Amniotic stem cell (primary cell): ENCODE measurements at places on chromosomes 3 and 15.

- peak; percentile 58 for DNase-seq
Observed at GRCh38 chr3:59133311-59133710, 83.5 kb upstream of the CFAP20DC start.

GRCh38 chr3:173410849-173411248, 13.3 kb downstream of the NLGN1 start:
- no peak for DNase-seq

DNA sequence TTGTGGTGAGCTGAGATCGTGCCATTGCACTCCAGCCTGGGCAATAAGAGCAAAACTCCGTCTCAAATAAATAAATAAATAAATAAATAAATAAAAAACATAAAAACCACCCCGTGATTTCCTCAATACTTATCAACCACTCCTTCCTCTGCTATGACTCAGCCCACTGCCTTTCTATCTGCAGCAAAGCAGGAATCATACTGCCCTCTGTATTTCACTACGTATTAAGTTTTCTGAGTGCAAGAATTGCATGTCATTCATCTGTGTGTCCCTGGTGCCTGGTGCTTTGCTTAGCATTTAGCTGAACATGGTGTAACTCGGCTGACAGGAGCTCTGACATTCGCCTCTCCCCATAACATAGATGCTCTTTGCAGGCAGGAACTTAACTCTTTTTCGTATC, 7.1 kb downstream of the LSG1 start:
- no peak for DNase-seq

GRCh38 chr3:181839916-181840297, 128.2 kb downstream of the SOX2 start:
- DNase-seq = no peak

- no peak for DNase-seq
Observed at GRCh38 chr3:94294806-94295205, 231.9 kb downstream of the NSUN3 start.

- DNase-seq = peak; percentile 90
Observed at GRCh38 chr15:40952901-40953712, at the start of gene CHAC1. CHAC1 (plus strand) TSS chr15:40953471; CDS start chr15:40953584, 113 bp downstream.

DNA sequence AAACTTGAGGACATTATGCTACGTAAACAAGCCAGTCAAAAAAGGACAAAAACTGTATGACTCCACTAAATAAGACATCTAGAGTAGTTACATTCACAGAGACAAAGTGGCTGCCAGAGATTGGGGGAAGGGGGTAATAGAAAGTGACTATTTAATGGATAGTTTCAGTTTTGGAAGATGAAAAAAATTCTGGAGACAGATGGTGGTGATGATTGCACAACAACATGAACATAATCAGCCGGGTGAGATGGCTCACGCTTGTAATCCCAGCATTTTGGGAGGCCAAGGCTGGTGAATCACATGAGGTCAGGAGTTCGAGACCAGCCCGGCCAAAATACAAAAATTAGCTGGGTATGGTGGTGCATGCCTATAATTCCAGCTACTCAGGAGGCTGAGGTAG, 40.6 kb downstream of the DPP8 start:
- DNase-seq = no peak

DNA sequence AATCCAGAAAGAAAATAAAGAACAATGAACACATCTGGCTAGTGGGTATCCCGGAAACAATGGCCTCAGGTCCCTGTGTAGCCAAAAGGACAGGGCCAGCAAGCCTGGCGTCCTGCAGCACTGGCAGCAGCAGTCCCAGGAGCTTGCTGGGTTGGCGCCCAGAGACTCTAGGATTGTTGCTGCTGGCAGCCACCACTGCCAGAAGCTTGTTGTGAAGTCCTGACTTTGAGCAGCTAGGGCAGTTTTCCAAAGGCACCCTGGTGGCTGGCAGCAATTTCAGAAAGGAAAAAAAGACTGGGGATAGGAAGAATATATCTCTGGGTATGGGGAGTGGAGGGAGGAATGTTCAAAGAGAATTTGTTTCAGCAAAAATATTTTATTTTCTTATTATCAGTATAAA, 11.3 kb downstream of the SHQ1 start:
- DNase-seq = no peak

GRCh38 chr3:136166507-136166906, 29.6 kb downstream of the MSL2 start:
- no peak for DNase-seq

DNA sequence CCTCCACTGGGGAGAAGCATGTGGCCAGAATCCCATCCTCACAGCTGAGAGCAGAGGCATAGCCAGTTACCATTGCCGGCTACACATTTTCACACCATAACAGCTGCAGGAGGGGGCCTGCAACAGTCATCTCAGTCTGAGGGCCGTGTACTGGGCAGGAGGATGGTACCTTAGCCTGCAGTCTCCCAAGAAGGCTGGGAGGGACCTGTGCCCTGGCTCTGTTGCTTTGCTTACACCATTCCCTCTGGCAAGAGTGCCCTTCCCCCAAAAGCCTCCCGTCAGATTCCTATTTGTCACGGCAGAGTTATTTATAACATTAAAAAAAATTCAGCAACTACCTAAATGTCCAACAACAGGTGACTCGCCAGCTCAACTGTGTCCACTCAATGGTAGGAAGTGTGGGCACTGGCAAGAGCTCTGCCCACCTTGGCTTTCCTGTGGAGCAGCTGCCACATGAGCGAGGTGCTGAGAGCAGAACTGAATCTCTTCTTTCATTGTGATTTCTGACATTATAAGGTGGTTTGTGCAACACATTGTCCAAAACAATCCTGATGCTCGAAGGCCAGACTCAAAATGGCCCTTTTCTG, 4.4 kb downstream of the CAMKV start:
- DNase-seq = no peak

DNA sequence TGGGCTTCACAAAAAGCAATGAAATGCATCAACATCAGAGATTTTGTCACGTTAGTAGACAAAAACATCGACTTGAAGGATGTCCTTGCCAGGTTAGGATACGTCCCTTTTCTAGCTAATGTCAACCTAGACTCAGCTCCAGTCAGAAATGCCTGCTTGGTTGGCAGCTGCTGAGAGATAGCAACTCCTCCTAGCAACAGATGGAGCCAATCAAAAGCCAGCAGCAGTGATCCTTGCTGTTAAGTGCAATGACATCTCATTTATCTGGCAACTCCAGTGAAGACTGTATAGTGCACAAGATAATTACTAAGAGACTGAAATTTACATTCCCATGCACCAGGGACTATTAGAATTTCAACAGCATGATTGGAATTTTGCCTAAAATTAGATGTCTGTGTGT, 424.1 kb downstream of the FGF12 start:
- DNase-seq = no peak

DNA sequence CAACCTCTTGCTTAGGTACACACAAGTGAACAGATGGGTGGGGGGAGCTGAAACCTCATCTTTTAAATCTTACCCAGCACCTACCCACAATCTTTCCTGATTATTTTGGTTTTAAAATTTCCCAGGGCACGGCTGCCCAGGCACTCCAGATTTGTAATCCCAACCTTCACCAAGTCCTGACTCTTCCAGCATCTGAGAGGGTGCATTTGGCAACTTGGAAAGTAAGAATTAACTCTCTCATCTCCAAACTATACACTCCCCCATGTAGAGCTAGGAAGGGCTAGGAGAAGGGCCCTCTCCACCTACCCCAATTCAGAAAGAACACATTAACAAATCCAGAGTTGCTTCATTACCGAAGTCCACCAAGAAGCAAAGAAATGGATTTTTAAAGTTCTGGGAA, 41.7 kb upstream of the PRICKLE2 start:
- no peak for DNase-seq

DNA sequence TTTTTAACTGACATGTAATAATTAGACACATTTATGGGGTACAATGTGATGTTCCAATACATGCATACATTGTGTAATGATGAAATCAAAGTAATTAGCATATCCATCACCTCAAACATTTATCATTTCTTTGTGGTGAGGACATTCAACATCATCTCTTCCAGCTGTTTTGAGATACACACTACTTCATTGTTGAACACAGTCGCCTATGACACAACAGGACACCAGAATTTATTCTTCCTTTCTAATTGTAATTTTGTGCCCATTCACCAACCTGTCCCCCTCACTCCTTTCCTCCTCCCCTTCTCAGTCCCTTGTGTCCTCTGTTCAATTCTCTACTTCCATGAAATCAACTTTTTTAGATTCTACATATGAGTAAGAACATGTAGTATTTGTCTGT, 113.4 kb upstream of the CBLB start:
- DNase-seq = no peak

DNA sequence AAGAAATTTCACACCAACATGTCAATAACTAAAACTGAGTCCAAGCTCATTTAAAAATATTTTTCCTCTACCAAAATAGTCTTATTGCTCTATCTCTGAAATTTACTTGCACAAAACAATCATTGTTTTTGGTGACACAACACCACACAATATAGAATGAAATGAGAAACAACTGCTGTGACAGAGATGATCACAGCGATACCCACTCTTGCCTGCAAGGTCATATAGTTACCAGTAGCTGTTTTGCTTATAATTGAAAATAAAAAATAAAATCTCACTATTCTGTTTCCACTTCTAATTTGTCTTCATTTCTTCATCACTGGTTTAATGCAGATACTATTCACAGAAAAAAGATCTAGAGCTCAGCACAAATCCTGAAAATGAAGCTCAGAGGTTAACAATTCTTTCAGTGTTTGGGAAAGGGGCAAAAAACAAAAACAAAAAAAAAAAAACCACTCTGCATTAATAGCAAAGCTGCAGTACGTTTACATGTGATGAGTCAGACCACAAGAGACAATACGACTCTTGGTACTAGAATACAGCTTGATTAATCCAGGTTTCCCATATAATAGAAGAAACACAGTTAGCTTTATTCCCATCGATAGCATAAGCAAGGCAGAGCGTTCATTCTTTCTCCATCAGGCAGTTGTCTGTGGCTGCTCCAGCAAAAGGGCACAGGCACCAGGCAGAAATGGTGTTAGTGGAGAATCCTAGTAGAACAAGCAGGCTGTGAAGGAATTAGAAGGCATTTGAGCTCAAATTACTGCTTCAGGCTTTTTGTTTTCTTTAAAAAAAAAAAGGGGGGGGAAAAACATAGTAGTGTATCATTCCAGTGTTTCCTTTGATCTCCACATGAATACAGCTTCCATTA, 773 bp downstream of the ANKRD28 start:
- peak; percentile 34 for DNase-seq

- DNase-seq = no peak
Observed at GRCh38 chr3:59263152-59263551, 213.3 kb upstream of the CFAP20DC start.

GRCh38 chr3:73915886-73916285, 291.1 kb upstream of the PDZRN3 start:
- no peak for DNase-seq

GRCh38 chr15:88636050-88636449, 2.8 kb upstream of the ISG20 start:
- no peak for DNase-seq

- no peak for DNase-seq
Observed at GRCh38 chr3:172283841-172284357, 164.4 kb downstream of the GHSR start.

DNA sequence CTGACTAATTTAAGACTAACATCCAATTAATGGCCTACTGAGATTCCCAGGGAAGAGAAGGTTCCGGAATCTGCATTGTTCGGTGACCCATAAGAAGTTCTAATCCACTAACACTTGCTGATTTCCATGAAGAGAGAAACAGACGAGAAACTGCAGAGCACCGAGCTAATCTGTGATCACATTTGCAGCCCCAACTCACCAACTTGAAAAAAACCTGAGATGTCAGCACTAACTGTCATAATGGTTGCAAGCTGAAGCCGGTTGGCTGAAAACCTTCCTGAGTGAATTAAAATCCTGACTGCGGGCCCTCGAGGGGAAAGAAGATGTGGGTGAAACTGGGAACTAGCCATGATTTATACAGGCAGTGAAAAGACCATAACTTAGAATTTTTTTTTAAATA, 204.8 kb upstream of the IGF1R start:
- no peak for DNase-seq

GRCh38 chr3:95235916-95236315, 1173.1 kb downstream of the NSUN3 start:
- no peak for DNase-seq

DNA sequence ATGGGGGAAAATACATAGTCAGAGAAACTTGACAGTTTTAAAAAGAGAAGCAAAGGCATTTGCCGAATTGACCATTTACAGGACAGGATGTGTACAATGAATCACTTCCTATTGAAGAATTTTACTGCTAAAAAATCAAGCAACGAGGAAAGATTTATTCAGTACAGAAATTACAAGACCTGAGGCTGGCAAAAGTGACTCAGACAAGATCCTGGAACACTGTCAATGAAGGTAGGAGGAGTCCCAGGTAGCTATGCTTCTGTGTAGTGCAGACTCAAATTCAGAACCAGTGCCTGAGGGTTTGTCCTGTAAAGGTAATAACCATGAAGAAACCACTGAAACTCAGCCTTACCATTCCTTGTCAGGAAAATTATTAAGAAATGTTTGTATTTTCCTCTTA, 120.9 kb downstream of the ZMAT3 start:
- DNase-seq = no peak

GRCh38 chr3:153399636-153400035, 237.6 kb downstream of the RAP2B start:
- no peak for DNase-seq

DNA sequence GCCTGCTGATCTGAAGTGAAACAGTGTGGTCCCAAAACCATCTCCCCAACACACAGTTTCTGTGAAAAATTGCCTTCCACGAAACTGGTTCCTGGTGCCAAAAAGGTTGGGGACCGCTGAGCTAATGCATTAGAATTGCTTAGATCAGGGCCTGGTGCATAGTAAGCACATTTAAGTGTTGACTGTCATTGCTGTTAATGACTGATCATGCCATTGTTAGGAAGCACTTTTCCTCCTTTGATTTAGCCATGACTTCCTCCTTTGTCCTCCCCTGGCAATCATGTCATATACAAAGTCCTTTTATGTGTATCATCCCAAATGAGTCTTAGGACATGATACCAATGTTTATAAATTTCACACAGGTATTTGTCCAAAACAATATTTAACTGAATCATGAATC, 81.5 kb upstream of the ATP11B start:
- no peak for DNase-seq

DNA sequence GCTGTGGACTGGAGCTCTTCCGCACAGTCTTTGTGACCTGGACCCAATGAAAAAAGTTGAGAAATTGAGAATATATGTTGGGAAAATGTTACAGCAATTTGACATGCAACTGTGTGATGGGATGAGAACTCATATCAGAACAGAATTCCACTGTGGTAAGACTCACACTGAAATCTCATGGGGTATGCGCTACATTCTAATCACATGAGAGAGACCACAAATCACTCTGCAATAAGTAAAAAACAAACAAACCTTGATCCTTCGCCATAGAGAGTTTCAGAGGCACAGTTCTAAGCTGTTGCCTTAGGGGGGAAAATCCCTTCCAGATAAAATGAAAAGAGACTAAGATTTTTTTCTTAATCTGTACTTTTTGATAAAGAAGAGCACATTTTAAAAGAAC, 37.3 kb downstream of the LMCD1 start:
- DNase-seq = no peak

DNA sequence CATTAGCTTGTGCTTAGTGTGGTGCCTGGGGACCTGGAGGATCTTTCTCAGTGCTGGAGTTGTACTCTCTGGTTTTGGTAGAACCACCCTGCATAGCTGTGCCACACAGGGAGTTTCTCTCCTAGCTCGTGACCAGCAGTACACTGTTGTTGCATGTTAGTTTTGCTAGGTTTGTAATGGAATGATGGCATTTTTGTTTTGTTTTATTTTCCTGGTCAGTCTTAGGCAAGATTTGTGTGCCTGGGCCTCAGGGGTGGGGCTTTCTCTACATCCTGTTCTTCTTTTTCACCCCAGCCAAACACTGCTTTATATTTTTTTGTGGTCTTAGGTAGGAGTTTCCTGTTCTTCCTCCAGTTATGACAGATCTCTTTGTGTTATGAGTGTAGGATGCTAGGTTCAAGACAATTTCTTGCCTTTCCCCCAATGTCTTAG, 534.5 kb upstream of the KCNMB2 start:
- DNase-seq = no peak
